Fibroblast of pulmonary artery (primary cell): ENCODE measurements at places on chromosomes 12 and 14.
A peak's percentile ranks its signal among the peaks of the same experiment; 100 is the strongest.

DNA sequence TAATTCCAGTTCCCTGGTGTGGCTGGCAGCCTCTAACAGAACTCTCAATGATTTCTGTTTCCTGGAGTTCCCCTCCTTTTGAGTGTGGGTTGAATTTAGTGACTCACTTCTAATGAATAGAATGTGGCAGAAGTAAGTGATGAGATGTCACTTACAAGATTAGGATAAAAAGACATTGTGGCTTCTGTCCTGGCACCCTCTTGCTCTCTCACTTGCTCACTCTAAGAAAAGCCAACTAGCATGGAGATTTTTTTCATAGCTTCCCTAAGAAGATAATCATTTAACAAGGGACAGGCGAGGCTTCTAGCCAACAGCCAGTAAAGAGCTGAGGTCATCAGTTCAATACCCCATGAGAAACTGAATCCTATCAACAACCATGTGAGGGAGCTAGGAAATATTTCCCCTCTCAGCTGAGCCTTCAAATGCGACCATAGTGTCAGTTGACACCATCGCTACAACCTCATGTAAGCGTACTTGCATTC is 156.7 kb downstream of the TMTC3 start:
- peak; percentile 70 for DNase-seq

DNA sequence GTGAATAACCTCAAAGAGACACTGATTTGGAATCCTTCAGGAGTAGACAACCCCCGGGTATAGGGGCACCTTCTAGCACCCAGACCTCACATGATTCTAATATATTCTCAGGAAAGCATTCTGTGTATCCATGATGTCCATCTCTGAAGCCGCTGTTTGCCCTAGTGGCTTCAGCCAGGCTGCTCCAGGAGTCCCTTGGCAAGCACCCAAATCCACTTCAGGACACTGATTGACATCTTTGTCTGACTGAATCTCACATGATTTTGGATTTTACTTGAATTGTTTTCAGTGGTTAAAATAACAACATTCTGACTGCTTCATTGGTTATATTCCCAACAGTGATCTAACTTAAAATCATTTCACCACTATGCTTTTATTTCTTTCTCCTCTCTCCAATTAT is 390.5 kb upstream of the CLEC14A start:
- DNase-seq: no peak

GRCh38 chr12:121465921-121466793 is 66.2 kb downstream of the RNF34 start:
- DNase-seq: peak; percentile 22

DNA sequence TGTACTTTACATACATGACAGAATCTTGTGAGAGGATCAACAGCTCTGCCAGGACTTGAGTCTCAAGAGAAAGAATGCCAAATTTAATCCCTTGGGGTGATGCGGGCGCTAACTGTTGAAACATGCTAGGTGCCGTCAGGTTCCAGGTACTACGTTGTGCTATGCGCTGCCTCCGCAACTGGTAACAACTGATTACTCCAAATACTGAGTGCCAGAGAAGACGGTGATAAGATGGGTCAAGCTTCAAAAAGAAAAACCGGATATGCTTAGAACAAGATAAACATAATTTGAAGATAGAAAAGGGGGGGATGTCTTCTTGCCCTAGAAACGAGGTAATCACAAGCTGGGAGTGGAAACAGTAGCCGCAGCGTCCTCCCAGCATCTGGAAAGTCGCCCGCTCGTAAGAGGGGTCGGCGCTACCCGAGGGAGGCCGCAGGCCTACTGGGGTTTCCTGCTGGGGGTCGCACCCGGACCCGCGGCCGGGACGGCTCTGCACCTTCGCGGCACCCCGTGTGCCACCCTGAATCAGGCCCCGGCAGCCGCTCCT is 678 bp downstream of the ZBTB25 start:
- DNase-seq: peak; percentile 23

DNA sequence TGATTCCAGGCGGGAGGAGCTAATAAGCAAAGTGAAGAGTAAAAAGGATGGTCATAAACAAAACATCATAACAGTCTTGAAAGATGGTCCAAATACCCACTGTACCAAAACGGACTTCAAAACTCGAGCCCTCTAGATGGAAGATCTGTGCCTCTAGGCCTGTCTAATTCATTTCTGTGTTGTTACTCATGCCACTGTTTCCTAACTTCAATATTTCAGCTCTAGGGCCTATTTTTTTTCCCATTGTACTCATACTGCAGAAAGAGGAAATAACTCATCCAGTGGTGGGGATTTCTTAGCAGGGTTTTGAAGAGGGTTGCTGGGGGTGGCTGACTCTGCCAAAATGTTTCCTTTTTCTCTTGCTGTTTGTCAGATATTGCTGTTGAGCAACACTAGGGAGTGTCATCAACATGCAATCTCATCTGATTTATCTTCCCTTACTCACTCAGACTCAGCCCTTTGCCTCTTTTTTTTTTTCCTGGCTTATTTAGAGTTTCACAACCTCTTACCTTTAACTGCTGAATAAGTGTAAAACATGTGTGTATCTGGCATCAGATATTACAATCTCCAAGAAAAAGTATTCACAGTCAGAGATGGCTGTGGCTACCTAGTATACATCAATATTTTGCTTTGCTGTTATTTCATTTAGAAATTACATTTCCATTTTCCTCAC is 189.6 kb downstream of the DUSP6 start:
- peak; percentile 99 for DNase-seq

DNA sequence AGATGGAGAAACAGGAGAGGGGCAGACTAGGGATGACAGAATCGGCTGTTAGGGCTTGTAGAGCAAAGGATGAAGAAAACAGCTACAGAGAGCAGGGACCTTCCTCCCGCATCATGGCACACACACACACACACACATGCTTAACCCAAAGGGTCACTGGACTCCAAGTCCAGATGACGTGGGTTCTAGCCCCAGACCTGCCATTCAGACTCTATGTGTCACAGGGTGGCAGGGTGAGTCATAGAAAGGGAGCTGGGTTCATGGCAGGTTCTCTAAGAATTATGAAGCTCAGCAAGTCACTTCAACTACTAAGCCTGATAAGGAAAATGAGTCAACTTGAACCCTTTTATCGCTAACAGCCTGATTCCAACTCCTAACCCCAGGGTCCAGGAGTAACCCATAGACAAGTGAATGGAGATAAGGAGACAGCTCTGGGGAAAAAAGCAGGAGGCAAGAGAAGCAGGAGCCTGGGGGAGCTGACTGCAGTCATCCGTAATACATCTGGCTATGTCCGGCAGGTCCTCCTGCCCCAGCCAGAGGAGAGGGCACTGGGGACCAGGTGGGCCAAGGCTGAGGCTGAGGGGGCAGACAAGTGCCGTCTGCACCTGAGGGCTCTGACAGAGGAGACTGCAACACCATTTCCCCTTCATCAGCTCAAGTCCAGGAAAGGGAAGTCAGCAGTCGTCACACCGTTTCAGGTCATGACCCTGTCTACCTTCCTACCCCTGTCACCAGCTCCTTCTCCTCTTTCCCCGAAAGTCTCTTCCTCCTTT is 3.6 kb upstream of the TNFRSF1A start:
- DNase-seq: peak; percentile 97
